Activated T-cell treated with anti-CD3 and anti-CD28 coated beads for 24 hours (primary cell): ENCODE measurements at places on chromosomes 1 and 21.

GRCh38 chr1:160748878-160749269 lies 9.8 kb downstream of the SLAMF7 start:
- DNase-seq = no peak

DNA sequence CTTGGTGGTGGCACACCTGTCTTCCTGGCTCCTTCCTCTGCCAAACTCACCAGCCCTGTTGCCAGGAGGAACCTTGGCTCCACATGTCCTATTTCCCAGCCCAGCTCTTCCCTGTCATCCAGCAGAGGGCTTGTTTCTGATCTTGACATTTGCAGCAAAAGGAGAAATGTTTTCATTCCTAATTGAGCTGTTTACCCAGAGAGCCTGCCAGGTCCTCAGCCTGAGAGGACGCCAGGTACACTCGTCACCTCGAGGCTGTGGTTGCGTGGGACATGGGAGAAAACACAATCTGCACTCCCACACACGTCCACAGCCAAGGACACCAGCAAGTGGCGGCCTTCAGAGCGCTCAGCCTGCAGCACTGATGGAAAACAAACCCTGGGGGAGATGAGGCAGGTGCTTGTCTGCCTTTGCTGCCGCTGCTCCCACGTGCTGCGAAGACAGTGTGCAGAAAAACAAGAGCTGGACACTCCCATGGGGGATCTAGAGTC lies 132.8 kb upstream of the CD34 start:
- DNase-seq = no peak

DNA sequence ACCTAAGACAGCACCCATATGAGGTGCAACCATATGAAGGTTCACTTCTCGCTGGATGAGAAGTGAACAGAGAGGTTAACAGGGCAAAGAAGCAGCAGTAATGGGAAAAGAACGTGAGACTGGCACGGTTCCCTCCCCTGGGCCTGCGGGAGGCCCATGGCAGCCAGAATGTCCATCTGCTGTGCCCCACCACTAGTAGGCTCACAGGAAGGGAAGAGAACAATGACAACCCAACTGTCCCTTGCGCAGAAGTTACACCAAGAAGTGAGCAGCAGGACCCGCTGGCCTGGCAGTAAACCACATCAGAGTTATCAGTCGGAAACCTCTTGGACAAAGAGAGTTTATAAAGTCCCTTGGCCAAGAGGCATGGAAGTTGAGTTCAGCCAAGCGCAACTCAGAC lies 11.3 kb downstream of the HIVEP3 start:
- DNase-seq = no peak

- DNase-seq = no peak
Measured at GRCh38 chr21:22132358-22133071, 1134.3 kb downstream of the NCAM2 start.

- no peak for DNase-seq
Measured at GRCh38 chr1:245791410-245792312, 636.9 kb downstream of the KIF26B start.

- no peak for DNase-seq
Measured at GRCh38 chr21:33261635-33262034, 4.5 kb upstream of the IL10RB start.
